ENCODE measurements at places on chromosomes 16 and 17. TPM values are rescaled to one million over a fixed set of nuclear protein-coding genes. Genes with fewer than 3 reads are reported as not detected.

Gene KRT27
- not detected for total RNA-seq

Gene CA7
- total RNA-seq, result not detected

Gene LRRC75A
- total RNA-seq, result 5.4 TPM

Gene TSNAXIP1
- 0.44 TPM for total RNA-seq

Gene USP43
- 0.22 TPM for total RNA-seq

Gene PRAC1
- total RNA-seq, result not detected

Gene CHTF18
- 46.9 TPM for total RNA-seq

Gene CCL17
- not detected for total RNA-seq

Gene KIF2B
- not detected for total RNA-seq

Gene HBQ1
- total RNA-seq, result not detected

Gene PRAC2
- not detected for total RNA-seq

Gene NHLRC4
- 2.4 TPM for total RNA-seq

Gene SPATA32
- 0.41 TPM for total RNA-seq

Gene ZNF778
- total RNA-seq, result 15.9 TPM

Gene KRT37
- not detected for total RNA-seq

Gene SLC4A1
- total RNA-seq, result not detected

Gene CA5A
- not detected for total RNA-seq

Gene SEPTIN12
- not detected for total RNA-seq

Gene TBC1D3C
- not detected for total RNA-seq

Gene DRC3
- total RNA-seq, result 0.64 TPM

Gene HCRT
- total RNA-seq, result not detected

Gene MYH1
- not detected for total RNA-seq

Gene TK2
- total RNA-seq, result 10.2 TPM

Gene KCNJ16
- not detected for total RNA-seq

Gene MYH8
- total RNA-seq, result not detected

Gene KRT25
- not detected for total RNA-seq

Gene ENPP7
- total RNA-seq, result not detected

Gene FBXO39
- 0.25 TPM for total RNA-seq

Gene TK1
- not detected for total RNA-seq

Gene ADAP2
- 4.6 TPM for total RNA-seq

Gene ZMYND15
- 0.41 TPM for total RNA-seq

Gene IGFALS
- 0.36 TPM for total RNA-seq

Gene SYNGR3
- total RNA-seq, result 1.6 TPM

Gene PTGES3L
- total RNA-seq, result 0.30 TPM

Gene IFI35
- 40.3 TPM for total RNA-seq

Gene ITGAL
- 657 TPM for total RNA-seq

Gene CPHXL
- not detected for total RNA-seq

Gene HELZ
- total RNA-seq, result 100 TPM

Gene CACNA1H
- total RNA-seq, result 2.0 TPM

Gene CES4A
- total RNA-seq, result 21.9 TPM

Gene TUFM
- 98.0 TPM for total RNA-seq

Gene WFIKKN1
- total RNA-seq, result 0.86 TPM
